Karpas-422 (cell line): ENCODE measurements at places on chromosomes 1 and 21.
A peak's percentile ranks its signal among the peaks of the same experiment; 100 is the strongest.

- H3K27ac ChIP-seq, result no peak overlapping the region
- no peak for DNase-seq
- H3K4me1 ChIP-seq, result no peaks in the 10 kb centered on the region
These were observed 190.6 kb upstream of the NFIA start for GRCh38 chr1:60891765-60892164.

DNA sequence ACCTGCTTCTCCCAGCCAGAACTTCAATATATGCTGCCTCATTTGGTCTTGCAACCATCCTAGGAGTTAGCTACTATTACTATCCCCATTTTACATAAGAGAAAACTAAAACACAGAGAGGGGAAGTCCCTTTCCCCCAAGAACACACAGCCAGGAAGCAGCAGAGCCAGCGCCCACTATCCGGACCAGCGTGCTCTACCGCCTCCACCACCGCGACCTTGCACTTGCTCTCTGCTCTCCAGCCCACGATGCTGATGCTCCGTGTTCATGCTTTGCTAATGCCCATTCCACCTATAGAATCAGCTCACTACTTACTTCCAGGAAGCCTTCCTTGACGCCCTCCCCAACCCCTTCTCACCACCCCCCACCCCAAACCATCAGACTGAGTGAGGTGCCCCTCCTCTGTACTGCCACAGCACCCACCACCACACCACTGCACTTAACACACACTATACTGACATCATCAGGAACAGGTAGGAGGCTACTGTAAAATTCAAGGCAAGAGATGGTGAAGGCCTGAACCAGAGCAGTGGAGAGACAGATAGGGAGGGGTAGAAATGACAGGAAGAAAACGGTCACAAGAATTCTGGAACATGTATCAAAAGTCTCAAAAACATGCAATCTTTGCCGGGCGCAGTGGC, 9.4 kb downstream of the TMEM53 start:
- H3K27ac ChIP-seq, result no peak overlapping the region
- no peak for DNase-seq
- no peak overlapping the region for H3K4me3 ChIP-seq
- no peaks in the 10 kb centered on the region for H3K27me3 ChIP-seq
- no peaks in the 10 kb centered on the region for H3K36me3 ChIP-seq

DNA sequence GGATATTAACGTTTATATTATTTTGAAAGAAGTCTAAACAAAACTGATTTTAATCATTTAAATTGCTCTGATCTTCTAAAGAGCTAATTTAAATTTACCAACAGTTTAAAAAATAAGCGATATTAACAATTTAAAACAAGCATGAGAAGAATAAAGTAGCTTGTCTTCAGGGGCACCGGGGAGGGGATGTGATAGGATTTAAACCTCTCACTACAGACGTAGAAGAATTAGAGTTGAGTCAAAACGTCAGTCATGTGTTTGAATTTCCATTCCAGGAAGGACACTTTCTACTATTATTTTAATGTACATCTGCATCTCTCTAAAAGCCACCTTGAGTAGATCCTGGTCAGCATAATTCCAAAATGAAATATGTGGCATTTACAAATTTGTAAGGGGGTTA, 58.2 kb upstream of the TPTE start:
- DNase-seq, result peak; percentile 38
- H3K4me1 ChIP-seq, result no peaks in the 10 kb centered on the region
- no peak overlapping the region for H3K4me3 ChIP-seq

DNA sequence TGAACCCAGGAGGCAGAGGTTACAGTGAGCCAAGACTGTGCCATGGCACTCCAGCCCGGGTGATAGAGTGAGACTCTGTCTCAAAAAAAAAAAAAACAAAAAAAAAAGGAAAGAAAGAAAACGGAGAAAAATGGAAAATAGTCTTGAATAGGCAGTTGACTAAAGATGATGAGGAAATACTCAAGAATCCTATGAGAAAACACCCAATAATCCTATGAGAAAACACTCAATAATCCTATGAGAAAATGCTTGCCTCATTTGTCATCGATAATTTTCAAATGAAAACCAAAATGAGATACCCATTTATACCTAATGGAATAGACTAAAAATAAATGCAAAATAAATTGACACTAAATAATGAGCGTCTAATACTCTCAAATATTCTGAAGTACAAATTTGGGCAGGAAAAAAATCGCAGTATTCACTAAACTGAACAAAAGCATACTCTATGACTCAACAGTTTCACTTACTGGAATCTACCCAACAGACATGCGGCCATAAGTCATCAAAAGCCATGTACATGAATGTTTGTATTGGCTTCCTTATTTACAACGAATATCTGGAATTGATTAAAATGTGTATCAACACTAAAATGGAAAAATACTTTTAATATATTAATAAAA, 733.9 kb upstream of the CHRM3 start:
- H3K4me1 ChIP-seq, result no peaks in the 10 kb centered on the region
- no peak for DNase-seq
- no peak overlapping the region for H3K4me3 ChIP-seq
- no peaks in the 10 kb centered on the region for H3K27me3 ChIP-seq
- no peaks in the 10 kb centered on the region for H3K36me3 ChIP-seq

- H3K27me3 ChIP-seq, result no peaks in the 10 kb centered on the region
- H3K36me3 ChIP-seq, result no peaks in the 10 kb centered on the region
- no peak for DNase-seq
These were observed 52.7 kb downstream of the LPAR3 start for GRCh38 chr1:84840346-84840745.

DNA sequence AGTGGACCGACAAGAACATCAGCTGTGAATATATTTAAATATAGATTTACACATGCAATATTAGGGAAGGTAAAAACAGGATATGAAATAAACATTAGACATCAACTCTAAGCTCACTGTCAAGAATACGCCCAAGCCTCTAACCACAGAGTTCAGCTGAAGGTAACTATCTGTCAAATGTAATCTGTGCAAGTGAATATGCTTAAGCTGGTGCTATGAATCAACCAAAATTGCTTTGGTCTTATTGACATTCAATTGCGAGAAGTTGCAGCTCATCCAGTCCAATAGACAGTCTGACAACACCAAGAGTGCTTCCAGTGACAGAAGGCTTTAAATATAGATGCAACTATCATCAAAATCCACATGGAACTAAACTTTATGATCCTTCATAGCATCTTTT, 32.3 kb downstream of the USH2A start:
- H3K27ac ChIP-seq, result no peak overlapping the region
- no peaks in the 10 kb centered on the region for H3K27me3 ChIP-seq
- no peaks in the 10 kb centered on the region for H3K36me3 ChIP-seq
- no peak for DNase-seq
- H3K4me1 ChIP-seq, result no peaks in the 10 kb centered on the region

DNA sequence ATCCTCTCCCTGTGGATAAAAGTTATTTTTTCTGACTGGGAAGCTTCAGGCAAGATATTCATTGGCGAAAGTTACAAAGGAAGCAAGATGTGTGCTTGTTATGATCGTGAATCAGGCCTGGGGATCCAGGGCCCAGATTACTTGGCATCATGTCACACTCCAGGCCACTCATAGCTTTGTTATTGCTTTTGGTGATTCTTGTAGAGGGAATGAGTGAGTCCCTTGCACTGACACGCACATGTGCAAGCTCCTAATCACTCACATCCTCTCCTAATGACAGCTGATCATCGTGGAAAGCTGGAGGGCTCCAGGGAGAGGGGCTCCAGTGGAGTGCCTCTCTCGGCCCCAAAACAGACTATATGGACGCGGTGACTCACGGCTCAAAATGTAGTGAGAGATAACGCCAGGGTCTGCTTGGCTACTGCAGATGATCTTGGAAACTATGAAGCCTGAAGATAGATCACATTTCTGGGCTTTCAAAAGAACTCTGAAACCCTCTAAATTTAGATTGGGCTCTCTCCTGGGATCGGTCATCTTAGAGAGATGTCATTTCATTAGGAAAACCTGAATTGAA, 481.1 kb upstream of the USP24 start:
- H3K27me3 ChIP-seq, result no peaks in the 10 kb centered on the region
- no peak for DNase-seq
- no peak overlapping the region for H3K27ac ChIP-seq
- H3K36me3 ChIP-seq, result no peaks in the 10 kb centered on the region
- H3K4me1 ChIP-seq, result no peaks in the 10 kb centered on the region; the same call in 1 of the 2 replicates

DNA sequence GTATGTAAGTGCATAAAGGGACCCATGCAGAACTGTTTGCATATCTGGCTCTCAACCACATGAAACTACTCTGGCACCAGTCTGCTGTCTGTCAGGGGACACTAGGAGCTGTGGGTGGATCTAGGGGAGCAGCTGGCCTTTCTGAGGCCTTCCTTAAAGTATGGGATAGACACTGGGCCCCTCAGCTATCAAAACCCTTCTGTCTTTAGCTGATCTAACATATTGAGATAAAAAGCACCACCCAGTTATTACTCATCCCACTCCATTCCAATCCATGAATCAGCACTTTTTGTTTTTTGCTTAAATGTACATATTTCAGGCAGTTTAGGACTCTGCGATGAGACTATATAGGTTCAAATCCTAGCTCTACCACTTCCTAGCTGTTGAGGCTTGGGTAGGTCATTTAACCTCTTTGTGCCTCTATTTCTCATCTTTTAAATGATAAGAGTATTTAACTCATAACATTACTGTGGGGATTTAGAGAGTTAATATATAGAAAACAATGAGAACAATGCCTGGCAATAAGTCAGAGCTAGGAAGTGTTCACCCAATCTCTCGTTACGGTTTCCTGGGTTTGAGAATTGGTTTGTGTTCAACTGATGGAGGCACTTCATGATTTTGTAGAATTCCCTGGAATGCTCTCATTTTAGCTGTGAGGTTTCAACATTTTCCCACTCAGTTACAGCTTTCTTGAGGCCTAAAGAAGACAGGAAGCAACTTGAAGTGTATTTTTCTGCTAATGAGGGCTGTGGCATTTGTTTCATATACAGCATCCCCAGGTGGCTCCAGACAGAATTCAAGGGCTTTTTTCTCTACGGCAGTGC, 68.9 kb downstream of the LRIG2 start:
- no peak overlapping the region for H3K27ac ChIP-seq
- H3K27me3 ChIP-seq, result no peaks in the 10 kb centered on the region
- DNase-seq, result no peak
- 0 out of 2 replicates have a peak, but pooled peaks cover 3% of the 10 kb centered on the region for H3K4me1 ChIP-seq
- no peak overlapping the region for H3K4me3 ChIP-seq
- H3K36me3 ChIP-seq, result no peaks in the 10 kb centered on the region

DNA sequence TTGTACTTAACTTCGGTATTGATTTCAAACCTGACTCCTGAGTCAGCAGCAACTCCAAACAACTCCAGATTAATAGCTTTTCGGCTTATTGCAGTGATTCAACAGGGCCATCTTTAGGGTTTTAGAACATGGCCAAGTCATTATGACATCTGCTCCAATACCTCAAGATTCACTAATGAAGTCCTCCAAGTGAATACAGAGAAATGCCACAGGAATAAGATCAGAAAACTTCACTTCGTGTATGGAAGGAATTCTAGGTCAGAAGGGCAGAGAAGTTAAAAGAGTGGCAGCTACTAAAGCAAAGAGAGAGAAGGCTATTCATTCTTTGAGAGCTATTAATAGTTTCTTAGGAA, 7.6 kb upstream of the C1orf116 start:
- H3K27me3 ChIP-seq, result no peaks in the 10 kb centered on the region
- DNase-seq, result no peak
- no peaks in the 10 kb centered on the region for H3K4me1 ChIP-seq
- H3K36me3 ChIP-seq, result no peaks in the 10 kb centered on the region
- H3K27ac ChIP-seq, result no peak overlapping the region

DNA sequence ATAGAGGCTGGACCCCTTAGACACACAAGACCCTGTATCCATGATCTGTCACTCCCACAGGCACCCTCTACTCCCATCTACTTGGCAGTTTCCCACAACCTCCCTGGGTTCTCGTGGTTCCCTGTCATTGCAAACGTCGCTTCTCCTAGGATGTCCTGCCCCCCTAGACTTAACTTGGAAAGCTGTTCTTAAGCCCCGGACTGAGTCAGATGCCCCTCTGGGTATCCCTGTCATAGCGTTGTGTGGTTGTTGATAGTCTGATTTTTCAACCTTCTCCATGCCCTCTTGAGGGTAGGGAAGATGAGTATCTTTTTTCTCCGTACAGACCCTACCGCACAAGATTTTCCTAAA, 11.8 kb downstream of the RCC1 start:
- DNase-seq, result no peak
- peak overlapping the region; percentile 78 for H3K4me3 ChIP-seq
- peaks cover 8% of the 10 kb centered on the region; the same call in 1 of the 2 replicates for H3K36me3 ChIP-seq
- H3K27ac ChIP-seq, result no peak overlapping the region; the same call in 1 of the 2 replicates

DNA sequence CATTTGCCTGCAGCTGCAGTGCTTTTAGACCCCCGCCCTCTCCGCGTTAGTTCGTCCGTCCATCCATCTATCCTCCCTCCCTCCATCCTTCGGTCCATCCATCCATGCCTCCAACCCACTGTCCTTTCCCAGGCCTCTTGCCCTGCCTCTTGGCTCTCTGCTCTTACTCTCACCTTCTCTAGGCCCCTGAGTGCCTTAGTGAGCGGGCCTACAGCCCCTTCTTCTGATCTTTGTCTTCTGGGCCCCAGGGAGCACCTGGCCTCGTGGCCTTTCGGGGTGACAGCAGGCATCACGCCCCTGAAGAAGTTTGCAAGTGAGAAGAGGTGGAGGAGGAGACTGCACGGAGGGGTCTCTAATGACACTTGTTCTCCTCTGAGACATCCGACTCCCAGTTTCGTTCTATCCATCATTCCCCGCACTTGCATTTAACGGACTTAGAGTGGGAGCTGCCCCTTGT, 842 bp downstream of the ATXN7L2 start:
- DNase-seq, result peak; percentile 81
- no peaks in the 10 kb centered on the region for H3K27me3 ChIP-seq
- peaks cover 23% of the 10 kb centered on the region for H3K4me1 ChIP-seq
- H3K4me3 ChIP-seq, result peak overlapping the region; percentile 83
- no peaks in the 10 kb centered on the region for H3K36me3 ChIP-seq
- peak overlapping the region; percentile 65 for H3K27ac ChIP-seq

- H3K36me3 ChIP-seq, result no peaks in the 10 kb centered on the region
- DNase-seq, result no peak
- H3K27me3 ChIP-seq, result no peaks in the 10 kb centered on the region
These were observed 83.8 kb downstream of the PLXNA2 start for GRCh38 chr1:208160259-208160819.

GRCh38 chr1:150152182-150152536, 2.4 kb downstream of the PLEKHO1 start:
- no peak for DNase-seq
- H3K36me3 ChIP-seq, result no peaks in the 10 kb centered on the region
- H3K4me3 ChIP-seq, result no peak overlapping the region
- peaks cover 17% of the 10 kb centered on the region for H3K4me1 ChIP-seq
